Activated CD4-positive, alpha-beta T cell treated with anti-CD3 and anti-CD28 coated beads, Interleukin-2, amount 10 ng/mL, durations not matched to agents 24 days and 14 days (primary cell): ENCODE measurements at places on chromosomes 5 and 9.

DNA sequence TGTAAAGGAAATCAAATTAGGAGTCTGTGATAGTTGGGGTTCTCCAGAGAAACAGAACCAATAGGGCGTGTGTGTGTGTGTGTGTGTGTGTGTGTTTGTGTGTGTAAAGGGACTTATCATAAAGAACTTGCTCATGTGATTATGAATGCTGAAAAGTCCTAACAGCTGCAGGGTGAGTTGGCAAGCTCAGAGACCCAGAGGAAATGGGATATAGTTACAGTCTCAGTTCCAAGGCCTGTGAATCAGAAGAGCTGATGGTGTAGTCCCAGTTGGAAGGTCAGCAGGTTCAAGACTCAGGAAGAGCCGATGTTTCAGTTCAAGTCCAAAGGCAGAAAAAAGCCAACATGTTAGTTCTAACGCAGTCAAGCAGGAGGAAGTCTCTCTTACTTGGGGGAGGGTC, 214.2 kb downstream of the ELAVL2 start:
- DNase-seq: no peak

DNA sequence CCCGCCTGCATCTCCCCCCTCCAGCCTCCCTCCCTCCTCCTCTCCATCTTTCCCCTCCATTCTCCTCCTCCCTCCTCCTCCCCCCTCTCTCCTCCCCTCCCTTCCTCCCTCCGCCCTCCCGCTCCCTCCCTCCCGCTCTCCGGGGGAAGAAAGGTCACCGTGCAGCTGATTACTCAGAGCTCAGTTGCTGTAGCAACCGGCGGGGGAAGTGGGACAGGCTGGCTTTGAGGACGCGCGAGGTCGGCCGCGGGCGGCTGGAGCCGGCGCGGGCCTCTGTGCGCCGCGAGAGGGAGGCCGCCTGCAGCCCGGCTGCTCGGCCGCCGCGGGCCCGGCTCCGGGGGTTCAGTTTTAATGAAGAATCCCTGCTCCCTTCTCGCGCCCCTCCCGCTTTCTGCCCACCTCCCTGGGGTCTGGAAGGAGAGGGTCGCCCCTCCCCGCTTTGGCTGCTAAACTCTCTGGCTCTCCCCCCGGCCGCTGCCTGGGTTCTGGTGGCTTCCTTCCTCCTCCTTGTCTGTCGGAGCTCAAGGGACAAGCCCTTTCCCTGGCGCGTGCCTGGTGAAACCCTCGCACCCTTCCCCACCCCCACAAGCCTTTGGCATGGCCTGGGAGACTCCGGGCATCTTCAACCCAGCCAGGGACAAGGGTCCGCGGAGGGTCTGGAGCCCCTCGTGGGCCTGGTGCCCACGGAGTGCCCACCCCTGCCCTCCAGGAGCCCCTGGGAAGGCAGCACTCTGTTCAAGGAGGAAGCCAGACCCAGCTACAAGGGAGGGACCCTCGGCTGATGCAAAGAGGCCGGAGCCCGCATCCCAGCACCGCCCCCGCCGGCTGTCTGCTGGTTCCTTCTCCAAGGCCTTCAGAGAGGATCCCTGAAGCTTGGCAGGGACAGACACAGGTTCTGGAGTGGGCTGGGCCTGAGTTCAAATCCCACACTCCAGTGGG, 160.3 kb downstream of the C9orf50 start:
- DNase-seq: peak; percentile 96

DNA sequence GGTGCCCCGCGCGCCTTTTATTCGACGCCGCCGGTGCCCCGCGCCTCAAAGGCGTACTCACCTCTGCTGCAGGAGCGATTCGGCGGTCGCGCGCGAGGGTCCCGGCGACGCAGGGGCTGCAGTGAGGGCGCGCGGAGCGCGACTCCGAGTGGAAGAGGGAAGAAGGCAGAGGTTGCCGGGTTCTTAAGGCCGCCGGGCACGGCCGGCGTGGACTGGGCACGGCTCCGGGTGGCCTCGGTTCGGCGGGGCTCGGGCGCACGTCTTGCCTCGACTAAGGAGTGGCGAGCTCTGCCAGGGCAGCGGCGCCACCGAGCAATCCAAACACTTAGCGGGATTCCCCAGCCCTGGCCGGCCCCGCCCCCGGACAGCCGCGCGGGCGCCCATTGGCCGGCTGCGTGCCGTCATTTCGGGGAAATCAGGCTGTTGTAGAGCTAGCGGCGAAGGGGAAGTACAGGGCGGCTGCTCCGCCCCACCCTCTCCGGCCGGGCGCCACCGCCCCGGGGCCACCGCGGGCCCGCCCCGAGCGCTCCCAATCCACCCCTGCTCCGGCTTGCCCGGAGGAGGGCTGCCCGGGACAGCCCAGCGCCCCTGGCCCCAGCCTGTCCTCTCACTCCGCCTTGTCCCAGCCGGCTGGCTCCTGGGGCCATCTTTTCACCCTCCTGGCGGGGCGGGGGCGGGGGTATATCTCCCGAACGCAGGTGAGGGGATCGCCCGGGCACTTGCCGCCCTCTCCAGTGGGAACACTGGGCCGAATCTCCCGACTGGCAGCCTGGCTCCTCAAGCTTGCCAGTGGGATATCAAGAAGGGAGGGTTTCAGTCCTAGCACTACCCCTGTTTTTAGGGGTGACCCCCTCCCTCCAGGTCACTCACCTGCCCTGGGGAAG, at the start of gene IRF1:
IRF1 (minus strand) TSS at position 290 of the 884 bp plus-strand sequence. CDS start 1,295 bp downstream, outside the sequence.
- peak; percentile 100 for DNase-seq

- DNase-seq: no peak
Measured at GRCh38 chr9:126678989-126679388, 65.3 kb downstream of the LMX1B start.

GRCh38 chr9:131630205-131630831, 85.0 kb downstream of the PRRT1B start:
- DNase-seq: peak; percentile 64

GRCh38 chr5:145543968-145544367, 291.2 kb downstream of the PRELID2 start:
- DNase-seq: no peak

DNA sequence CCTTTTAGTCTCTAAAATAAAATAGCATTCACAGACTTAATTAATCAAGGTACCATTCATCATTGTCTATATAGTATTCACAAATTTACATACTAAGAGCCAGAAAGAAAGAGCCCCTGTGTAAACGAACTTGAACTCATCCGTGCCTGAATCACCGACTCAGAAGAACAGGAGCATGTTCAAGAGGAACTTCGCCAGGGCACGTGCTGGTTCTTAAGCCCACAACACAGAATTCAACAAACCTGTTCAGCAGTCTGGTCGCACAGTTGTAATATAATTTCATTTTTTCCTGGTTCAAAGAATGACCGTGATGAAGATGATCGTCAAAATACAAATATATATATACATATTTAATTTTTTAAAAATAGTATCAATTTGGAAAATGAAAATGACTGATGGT, 141.9 kb downstream of the CETN3 start:
- DNase-seq: no peak

DNA sequence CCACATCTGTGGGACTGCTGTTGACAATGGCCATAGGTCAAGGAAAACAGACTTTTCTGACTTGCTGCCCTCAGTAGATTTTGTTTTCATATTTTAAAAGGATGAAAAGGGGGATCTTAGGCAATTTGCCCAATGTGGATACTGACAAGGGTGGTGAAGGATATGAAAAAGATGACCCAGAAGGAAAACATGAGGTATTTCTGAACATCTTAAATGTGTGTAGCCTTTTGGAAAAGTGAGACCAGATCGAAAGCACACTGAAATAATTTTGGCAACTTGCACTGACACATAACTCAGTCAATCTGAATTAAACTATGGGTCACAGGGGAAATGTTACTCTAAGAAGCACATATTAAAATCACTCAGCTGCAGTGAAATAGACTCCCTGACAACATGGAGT, 1793.0 kb upstream of the ACO1 start:
- no peak for DNase-seq

- DNase-seq: no peak
Measured at GRCh38 chr5:57324861-57325260, 151.0 kb downstream of the GPBP1 start.

- no peak for DNase-seq
Measured at GRCh38 chr5:155711882-155712281, 615.1 kb upstream of the SGCD start.

DNA sequence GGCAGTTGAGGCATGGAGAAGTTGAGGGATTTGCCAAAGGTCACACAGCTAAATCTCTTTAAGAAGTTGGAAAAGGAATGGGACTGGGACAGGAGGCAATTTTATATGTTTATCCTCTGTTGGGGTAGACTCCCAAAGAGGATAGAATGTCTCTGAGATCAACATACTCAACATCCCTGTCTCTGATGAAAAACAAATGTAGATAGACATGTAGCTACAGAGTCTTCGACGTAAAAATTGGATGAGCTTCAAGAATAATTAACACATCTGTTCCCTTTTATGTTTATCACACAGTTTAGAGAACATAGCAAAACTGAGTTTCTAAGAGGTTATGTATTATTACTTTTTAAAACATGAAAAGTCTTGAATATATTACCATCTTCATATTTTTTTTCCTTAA, 204.6 kb upstream of the CD180 start:
- DNase-seq: no peak
